ENCODE measurements at places on chromosomes 6 and 20. TPM values are rescaled to one million over a fixed set of nuclear protein-coding genes. Genes with fewer than 3 reads are reported as not detected.

GRCh38 chr6:13993416-13993815 lies 68.7 kb downstream of the RNF182 start:
- no peak for DNase-seq

DNA sequence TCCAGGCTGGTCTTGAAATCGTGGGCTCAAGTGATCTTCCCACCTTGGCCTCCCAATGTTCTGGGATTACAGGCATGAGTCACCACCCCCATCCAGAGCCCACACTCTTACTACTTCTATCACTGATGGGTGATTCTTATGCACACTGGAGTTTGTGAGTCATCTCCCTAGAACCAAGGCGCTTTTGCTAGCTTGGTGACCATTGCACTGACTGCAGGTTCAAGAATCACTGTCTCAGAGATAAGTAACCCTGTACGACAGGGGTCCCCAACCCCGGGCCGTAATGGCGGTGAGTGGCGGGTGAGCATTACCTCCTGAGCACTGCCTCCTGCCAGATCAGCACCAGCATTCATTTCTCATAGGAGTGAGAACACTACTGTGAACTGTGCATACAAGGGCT lies 118.8 kb downstream of the MAP3K7 start:
- DNase-seq, result peak; percentile 71

DNA sequence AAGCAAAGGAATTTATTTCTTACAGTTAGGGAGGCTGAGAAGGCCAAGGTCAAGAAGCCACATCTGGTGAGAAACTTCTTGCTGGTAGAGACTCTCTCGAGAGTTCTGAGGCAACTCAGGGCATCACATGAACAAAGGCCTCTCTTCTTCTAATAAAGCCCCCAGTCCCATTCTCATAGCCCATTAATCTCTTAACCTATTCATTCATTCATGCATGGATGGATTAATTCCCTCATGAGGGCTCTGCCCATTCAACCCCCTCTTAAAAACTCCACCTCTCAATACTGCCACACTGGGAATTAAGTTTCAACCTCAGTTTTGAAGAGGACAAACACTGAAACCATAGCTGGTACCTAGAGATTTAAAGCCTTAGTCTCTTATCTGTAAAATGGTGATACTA lies 217.9 kb upstream of the SPTLC3 start:
- DNase-seq, result no peak

- DNase-seq, result no peak
Observed at GRCh38 chr6:129499843-129500219, 210.1 kb downstream of the ARHGAP18 start.

GRCh38 chr6:117976030-117976651 lies 69.1 kb downstream of the SLC35F1 start:
- DNase-seq, result peak; percentile 5

DNA sequence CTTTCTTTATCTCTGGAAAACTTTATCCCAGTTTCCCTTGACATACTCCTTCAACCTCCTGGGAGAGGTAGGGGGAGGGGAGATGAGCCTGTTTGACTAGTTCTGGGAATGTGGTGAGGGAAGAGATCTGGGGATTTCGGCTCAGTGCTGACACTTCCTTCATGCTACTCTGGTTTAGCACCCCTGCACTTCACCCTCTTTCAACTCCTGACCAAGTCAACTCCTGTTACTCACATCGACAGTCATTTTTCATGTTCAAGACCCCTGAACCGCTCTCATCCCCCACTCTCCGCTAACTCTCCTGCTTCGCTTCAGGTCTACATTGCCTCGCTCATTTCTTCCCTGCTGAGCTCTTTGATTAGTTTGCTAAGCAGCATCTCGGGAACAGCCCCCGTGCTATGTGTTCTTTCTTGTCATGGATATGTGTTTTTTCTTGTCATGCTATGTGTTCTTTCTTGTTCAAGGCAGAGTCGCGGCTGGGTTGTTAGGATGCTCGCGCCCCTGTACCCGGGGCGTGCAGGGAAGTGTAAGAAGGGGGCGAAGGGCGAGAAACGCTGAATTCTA lies 16.6 kb upstream of the TRIM27 start:
- peak; percentile 73 for DNase-seq

- no peak for DNase-seq
Observed at GRCh38 chr6:5278047-5278446, 16.7 kb downstream of the FARS2 start.

DNA sequence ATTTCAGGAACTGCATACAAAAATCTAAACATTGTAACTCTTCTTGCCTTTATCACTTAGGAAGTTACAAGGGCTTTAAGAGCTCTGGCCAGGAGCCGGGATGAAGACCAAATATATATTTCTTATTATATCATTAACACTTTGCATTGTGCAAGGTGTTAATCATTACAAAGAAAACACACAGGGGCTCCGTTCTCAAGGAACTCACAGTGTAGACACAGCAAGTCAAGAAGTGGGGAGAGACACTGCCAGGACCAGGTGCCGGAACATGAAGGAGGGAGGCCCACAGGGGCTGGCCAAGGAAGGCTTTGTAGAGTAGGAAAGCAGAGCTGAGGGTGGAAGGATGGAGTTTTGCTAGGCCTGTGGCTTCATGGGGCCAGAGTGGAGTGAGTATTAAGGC lies 17.4 kb downstream of the ITPR3 start:
- DNase-seq, result no peak

DNA sequence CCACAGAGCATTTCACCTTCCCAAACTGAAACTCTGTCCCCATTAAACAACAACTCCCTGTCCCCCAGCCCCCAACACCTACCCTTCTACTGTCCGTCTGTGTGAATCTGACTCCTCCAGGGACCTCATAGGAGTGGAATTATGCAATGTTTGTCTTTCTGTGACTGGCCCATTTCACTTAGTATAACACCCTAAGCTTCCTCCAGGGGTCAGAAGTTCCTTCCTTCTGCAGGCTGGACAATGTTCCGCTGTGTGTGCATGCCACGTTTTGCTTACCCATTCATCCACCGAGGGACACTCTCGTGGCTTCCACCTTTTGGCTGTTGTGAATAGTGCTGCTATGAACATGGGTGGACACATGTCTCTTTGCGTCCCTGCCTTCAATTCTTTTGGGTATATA lies 37.6 kb upstream of the MPC1 start:
- DNase-seq, result no peak

- DNase-seq, result no peak
Observed at GRCh38 chr6:167797476-167798265, 29.0 kb upstream of the AFDN start.

DNA sequence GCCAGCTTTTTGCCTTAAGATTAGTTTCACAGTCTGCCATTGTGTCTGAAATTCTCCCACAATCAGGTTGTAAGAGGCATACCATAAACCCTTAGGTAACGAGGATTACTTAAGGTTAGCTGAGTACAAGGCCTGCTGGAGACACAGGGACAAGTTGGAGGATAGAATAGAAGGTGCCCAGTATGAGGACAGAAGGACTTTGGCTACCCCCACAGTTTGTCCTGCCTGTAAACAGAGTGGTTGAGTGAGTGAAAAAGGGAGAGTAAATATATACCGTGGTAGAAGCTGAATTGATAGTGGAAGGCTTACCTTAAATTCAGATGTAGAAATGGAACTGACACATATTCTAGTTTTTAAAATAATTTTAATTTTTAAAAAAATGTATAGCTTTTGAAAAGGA lies 19.3 kb downstream of the RPRD1B start:
- DNase-seq, result no peak

DNA sequence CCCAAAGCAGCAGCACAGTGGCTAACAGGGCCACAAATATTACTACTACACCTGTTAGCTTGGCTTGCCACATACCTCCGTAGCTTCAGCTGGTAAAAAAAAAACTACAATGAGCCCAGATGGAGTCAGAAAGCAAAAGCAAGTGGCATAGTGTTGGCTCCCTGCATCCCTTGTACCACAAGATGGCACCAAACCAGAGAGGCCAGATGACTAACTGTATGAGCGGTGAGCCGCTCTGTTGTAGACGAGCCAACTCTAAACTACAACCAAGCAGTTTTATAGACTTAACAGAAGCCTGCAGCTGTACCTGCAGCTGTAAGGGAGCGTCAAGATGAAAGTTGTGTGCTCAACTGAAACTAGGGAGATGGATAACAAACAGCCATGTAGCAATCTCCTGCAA lies 84.5 kb upstream of the MCHR2 start:
- DNase-seq, result peak; percentile 3

- no peak for DNase-seq
Observed at GRCh38 chr6:138833816-138834539, 38.1 kb downstream of the ECT2L start.

GRCh38 chr6:100456141-100456907 lies 8.4 kb downstream of the SIM1 start:
- DNase-seq, result no peak

DNA sequence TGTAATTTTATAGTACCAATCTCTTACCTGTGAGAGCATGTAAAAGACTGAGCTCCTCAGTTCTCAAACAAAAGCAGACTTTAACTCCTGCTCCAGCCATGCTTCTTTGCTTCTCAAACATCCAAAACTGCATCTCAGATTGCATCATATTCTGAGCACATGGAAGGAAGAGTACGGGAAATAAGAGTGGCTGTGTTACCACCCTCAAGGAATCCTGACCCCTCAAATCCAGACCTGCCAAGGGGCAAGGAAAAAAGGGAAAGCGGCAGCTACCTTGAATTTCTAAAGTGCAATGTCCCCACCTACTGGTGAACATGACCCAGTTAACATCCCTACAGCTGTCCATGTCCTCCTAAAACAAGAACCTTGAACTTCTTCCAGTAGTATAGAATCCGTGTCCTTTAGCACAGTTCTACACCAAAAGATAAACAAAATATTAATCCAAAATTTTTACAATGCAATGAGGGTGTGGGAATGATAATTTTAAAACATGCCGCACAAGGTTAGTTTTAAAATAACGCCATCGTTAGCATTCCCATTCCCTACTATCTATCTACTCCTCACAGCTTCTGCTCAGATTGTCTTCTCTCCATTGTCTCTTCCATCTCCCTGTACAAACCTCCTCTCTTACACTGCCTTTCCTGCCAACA lies 34.1 kb upstream of the HLA-DQB1 start:
- DNase-seq, result peak; percentile 22

GRCh38 chr6:80940571-80940970 lies 811.9 kb downstream of the TENT5A start:
- no peak for DNase-seq

GRCh38 chr6:166240889-166241288 lies 67.3 kb downstream of the PRR18 start:
- DNase-seq, result no peak

ANKRD66 gene
- total RNA-seq, result not detected

HMGCLL1 gene
- not detected for total RNA-seq

PSMB9 gene
- total RNA-seq, result 219 TPM

CLPSL1 gene
- not detected for total RNA-seq

IYD gene
- not detected for total RNA-seq

MDFI gene
- total RNA-seq, result not detected

JPH2 gene
- 0.47 TPM for total RNA-seq

LAMA5 gene
- total RNA-seq, result 0.76 TPM

PHACTR3 gene
- not detected for total RNA-seq

HM13 gene
- 91.6 TPM for total RNA-seq

PANK2 gene
- 50.3 TPM for total RNA-seq
